ENCODE measurements at places on chromosomes 12 and 14. TPM values are rescaled to one million over a fixed set of nuclear protein-coding genes. Genes with fewer than 3 reads are reported as not detected.

- no peak for DNase-seq
- no peaks in the 10 kb centered on the region for H3K36me3 ChIP-seq
- H3K4me1 ChIP-seq, result no peaks in the 10 kb centered on the region
- no peak overlapping the region for H3K4me3 ChIP-seq
- H3K27me3 ChIP-seq, result no peaks in the 10 kb centered on the region
Observed at GRCh38 chr12:92432724-92433441, 269.9 kb upstream of the PLEKHG7 start.

The STON2 gene
- 49.6 TPM for total RNA-seq

DNA sequence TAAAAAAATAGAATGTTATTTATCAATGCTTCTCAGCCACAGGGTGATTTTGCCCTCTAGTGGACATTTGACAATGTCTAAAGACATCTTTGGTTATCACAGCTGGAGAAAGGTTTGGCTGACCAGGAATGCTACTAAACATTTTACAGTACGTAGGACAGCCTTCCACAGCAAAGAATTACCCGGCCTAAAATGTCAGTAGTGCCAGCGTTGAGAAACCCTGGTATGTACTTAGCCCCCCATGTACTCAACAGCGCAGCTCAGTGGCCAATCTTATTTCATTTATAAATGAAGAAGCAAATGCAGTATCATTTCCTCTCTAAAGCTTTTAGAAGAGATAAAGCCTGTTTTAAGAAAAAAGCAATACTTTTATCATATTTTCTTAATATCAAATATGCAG lies 5.8 kb downstream of the MARK3 start:
- H3K4me1 ChIP-seq, result peaks cover 40% of the 10 kb centered on the region
- no peaks in the 10 kb centered on the region for H3K36me3 ChIP-seq
- DNase-seq, result peak; percentile 91
- no peak overlapping the region for H3K4me3 ChIP-seq

The TTC9 gene
- total RNA-seq, result 0.29 TPM

The TMEM119 gene
- total RNA-seq, result 362 TPM

DNA sequence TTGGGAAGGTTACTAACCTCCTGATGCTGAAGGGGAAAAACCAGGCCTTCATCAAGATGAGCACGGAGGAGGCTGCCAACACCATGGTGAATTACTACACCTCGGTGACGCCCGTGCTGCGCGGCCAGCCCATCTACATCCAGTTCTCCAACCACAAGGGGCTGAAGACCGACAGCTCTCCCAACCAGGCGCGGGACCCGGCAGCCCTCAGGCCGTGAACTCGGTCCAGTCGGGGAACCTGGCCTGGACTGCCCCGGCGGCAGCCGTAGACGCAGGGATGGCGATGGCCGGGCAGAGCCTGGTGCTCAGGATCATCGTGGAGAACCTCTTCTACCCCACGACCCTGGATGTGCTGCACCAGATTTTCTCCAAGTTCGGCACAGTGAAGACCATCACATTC lies 133.0 kb upstream of the FUT8 start:
- no peak overlapping the region for H3K27ac ChIP-seq
- no peaks in the 10 kb centered on the region for H3K27me3 ChIP-seq
- no peak overlapping the region for H3K4me3 ChIP-seq
- DNase-seq, result no peak

Data from osteoblast (primary cell).